ENCODE measurements at places on chromosomes 3 and 15. TPM values are rescaled to one million over a fixed set of nuclear protein-coding genes. Genes with fewer than 3 reads are reported as not detected.

GRCh38 chr15:96622714-96623113 lies 292.2 kb downstream of the NR2F2 start:
- DNase-seq: no peak

DNA sequence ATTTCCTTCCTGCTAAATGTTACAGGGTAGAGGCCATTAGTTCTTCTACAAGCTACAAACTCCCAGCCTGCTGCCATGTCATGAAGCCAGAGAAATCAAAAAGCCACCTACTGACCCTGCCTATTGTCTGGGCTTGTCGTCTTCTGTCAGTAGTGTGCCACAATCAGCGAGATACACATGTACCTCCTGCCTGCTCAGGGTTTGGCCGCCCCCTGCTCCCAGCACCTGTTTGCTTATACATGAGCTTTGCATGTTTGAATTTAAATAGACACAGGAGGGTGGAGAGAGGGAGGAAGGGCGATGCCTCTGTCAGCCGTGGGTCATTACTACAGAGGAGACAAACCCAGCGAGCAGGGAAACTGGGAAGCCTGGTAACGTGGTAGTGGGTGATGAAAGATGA lies 106.1 kb downstream of the ROBO2 start:
- DNase-seq: no peak

DNA sequence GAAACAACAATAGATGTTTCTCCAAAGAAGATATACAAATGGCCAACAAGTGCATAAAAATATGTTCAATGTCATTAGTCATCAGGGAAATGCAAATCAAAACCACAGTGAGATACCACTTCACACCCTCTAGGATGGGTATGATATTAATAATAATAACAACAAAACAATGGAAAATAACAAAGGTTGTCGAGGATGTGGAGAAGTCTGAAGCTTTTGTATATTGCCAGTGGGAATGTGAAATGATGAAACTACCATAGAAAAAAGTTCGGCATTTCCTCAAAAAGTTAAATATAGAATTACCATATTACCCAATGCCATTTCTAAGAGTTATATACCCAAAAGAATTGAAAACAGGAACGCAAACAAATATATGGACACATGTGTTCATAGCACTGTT lies 10.8 kb downstream of the BHLHE40 start:
- DNase-seq: no peak

Gene EIF4A2
- total RNA-seq: 804 TPM

Gene GNAT1
- not detected for total RNA-seq

Gene C3orf20
- total RNA-seq: not detected

Data from sigmoid colon (tissue), 7 donors.